Right renal cortex interstitium (tissue), 3 donors: ENCODE measurements at places on chromosomes 5 and 9. TPM values are rescaled to one million over a fixed set of nuclear protein-coding genes. Genes with fewer than 3 reads are reported as not detected.

OR1L8 gene
- polyA plus RNA-seq = 0.11 TPM

MLLT3 gene
- polyA plus RNA-seq = 40.2 TPM

BTNL9 gene
- polyA plus RNA-seq = 6.9 TPM

PTBP3 gene
- 84.3 TPM for polyA plus RNA-seq

SLC45A2 gene
- polyA plus RNA-seq = 0.26 TPM

FIBCD1 gene
- polyA plus RNA-seq = 0.37 TPM

MOB3B gene
- polyA plus RNA-seq = 24.0 TPM

ERP44 gene
- 40.0 TPM for polyA plus RNA-seq

ZBTB5 gene
- 32.3 TPM for polyA plus RNA-seq

FAM221B gene
- 0.07 TPM for polyA plus RNA-seq

CLIC3 gene
- polyA plus RNA-seq = not detected

CTXN3 gene
- not detected for polyA plus RNA-seq

PPP3R2 gene
- polyA plus RNA-seq = not detected

WASHC1 gene
- 33.8 TPM for polyA plus RNA-seq

POLE3 gene
- polyA plus RNA-seq = 69.5 TPM

POLR1E gene
- 27.4 TPM for polyA plus RNA-seq

PLPPR1 gene
- 21.1 TPM for polyA plus RNA-seq

LHX3 gene
- polyA plus RNA-seq = not detected

BNC2 gene
- 8.4 TPM for polyA plus RNA-seq

LYRM7 gene
- polyA plus RNA-seq = 13.8 TPM

GRAMD2B gene
- 21.3 TPM for polyA plus RNA-seq

PCDHGA3 gene
- 2.4 TPM for polyA plus RNA-seq

ADAMTS13 gene
- polyA plus RNA-seq = 5.9 TPM

MCTP1 gene
- polyA plus RNA-seq = 4.2 TPM

GAPT gene
- polyA plus RNA-seq = 1.7 TPM

CENPK gene
- polyA plus RNA-seq = 31.4 TPM

BTNL8 gene
- polyA plus RNA-seq = 0.44 TPM

CCDC152 gene
- 15.4 TPM for polyA plus RNA-seq

GPBP1 gene
- polyA plus RNA-seq = 144 TPM

OMD gene
- 0.41 TPM for polyA plus RNA-seq

WWC1 gene
- 102 TPM for polyA plus RNA-seq

LRRC19 gene
- 16.9 TPM for polyA plus RNA-seq

TBC1D9B gene
- polyA plus RNA-seq = 89.8 TPM

NFX1 gene
- polyA plus RNA-seq = 35.3 TPM

ACOT12 gene
- 1.1 TPM for polyA plus RNA-seq

ANXA2R gene
- 1.2 TPM for polyA plus RNA-seq

MRPL36 gene
- 36.6 TPM for polyA plus RNA-seq

ALDH1A1 gene
- polyA plus RNA-seq = 311 TPM
